ENCODE measurements at places on chromosomes 4 and X. TPM values are rescaled to one million over a fixed set of nuclear protein-coding genes. Genes with fewer than 3 reads are reported as not detected.

GRCh38 chr4:53861856-53862610 lies 202.4 kb downstream of the CHIC2 start:
- no peak for DNase-seq

DNA sequence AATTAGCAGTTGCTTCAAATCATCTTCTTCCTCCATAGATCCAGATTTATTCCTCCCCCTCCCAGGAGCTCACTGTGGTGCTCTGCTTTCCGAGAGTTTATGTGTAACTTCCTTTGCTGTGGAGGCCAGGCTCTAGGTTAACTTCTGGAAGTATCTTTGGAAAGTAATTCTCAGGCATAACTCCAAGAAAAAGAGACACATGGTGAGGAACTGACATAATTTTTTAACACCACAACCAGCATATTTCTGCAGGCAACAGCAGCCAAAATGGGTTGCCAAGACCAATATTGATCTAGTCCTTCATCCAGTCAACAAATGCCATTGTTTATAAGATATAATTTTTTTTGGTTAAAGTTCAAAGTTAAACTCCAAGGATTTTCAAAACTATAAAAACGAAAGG lies 114.5 kb upstream of the RBPJ start:
- DNase-seq, result no peak

POU3F4 gene
- total RNA-seq, result not detected

- no peak for DNase-seq
Observed at GRCh38 chr4:31362756-31363155, 642.6 kb downstream of the PCDH7 start.

- no peak for DNase-seq
Observed at GRCh38 chr4:101299899-101300540, 47.3 kb downstream of the PPP3CA start.

GRCh38 chrX:23764188-23764984 lies 18.6 kb upstream of the SAT1 start:
- no peak for DNase-seq

DNA sequence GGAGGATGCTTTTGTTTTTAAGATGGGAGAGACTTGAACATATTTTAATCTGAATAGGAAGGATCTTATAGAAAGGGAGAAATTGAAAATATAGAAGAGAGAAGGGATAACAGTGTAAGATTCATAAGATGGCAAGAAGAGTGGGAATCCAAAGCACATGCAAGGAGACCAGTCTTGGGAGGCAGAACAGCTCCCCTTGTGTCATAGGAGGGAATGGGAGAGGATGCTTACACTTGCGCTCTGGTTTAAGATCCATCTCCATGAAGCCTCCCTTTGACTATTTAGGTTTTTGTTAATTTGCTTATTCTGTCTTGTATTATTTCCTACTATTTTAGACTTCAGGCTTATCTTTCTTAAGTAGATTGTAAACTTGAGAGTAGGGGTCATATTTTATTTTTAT lies 42.7 kb downstream of the KIF4A start:
- DNase-seq, result no peak

FRAS1 gene
- total RNA-seq, result not detected

RASL11B gene
- total RNA-seq, result 2.2 TPM

- no peak for DNase-seq
Observed at GRCh38 chr4:110106931-110107296, 91.5 kb downstream of the ELOVL6 start.

DNA sequence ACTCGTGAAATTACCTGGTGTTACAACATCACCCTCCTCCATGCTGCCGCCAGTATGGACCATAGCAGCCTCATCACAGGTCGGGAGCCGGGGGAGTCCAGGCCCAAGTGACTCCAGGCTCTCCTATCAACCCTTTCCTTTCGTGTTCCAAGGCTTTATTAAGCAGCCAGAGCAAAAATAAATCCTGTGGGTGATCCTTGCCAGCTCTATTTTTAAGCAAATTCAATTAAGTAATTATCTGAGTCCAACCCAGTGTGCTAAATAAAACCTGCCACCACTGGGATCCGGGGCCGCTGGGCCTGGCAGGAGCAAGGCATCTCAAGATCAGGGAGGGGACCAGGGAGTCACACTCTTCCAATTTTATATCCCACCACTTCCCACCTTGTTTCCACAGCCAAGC lies 80.7 kb upstream of the PRPS1 start:
- DNase-seq, result no peak

DNA sequence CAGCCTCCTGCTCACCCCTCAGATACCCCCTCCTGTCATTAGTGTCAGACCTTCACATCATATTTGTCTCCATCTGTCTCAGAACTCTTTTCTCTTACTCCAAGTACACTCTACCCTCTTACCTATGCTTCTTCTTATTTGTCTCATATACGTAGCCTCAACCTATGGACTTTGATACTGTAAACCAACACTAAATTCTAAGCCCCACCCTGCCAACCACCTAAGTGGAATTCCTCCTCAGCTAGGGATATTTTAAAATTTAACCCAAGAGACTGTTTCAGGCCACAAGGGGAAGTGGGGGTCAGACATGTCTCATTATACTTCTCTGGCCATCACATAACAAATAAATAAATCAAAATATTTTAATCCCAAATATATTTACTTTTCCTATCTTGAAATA lies 778.1 kb upstream of the GRID2 start:
- no peak for DNase-seq

GYG2 gene
- not detected for total RNA-seq

FHDC1 gene
- 0.05 TPM for total RNA-seq

HTT-AS gene
- not detected for total RNA-seq

GRCh38 chr4:138800421-138800820 lies 215.2 kb upstream of the NOCT start:
- DNase-seq, result no peak

- no peak for DNase-seq
Observed at GRCh38 chr4:13347517-13348125, 136.5 kb downstream of the RAB28 start.

DNA sequence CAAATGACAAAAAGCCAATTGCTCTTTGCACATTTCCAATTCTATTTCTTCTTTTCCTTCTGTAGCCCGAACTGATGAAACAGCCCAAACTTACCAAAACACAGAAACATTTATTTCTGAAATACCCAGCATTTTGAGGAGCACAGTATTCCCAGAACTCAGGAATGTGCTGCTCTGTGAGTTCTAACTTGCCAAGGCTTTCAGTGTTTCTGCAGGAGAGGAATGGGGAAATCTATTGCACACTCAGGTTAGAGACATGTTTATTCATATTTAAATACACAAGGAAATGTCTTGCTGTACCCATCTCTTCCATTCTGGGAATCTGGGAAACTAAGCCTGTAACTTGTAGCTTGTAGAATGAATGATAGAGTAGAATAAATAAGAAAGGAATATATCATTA lies 10.7 kb downstream of the TMPRSS11D start:
- DNase-seq, result no peak

- DNase-seq, result no peak
Observed at GRCh38 chr4:5568931-5569330, 139.4 kb downstream of the EVC2 start.

CBR4 gene
- total RNA-seq, result 22.8 TPM

USP27X gene
- 1.6 TPM for total RNA-seq

- DNase-seq, result peak; percentile 84
Observed at GRCh38 chr4:145098675-145099037, 545 bp downstream of the ABCE1 start.

DNA sequence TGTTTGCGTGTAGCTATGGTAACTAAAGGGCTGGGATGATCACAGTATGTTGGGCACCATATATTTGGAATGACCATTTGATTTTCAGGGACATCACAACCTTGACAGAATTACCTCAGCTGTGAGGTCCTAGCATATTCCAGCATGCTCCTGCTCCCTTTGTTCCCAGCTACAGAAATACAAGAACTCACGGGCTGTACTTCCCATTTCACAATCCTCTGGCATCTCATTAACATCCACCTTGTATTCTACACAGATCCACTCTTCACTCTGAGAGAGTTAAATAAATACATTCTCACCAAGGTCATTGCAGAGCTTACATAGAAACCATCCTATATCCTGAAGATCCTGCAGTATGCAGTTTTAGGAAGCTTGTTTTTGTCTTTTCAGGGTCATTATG lies 169.7 kb downstream of the FRMPD4 start:
- no peak for DNase-seq

GRCh38 chrX:427812-428725 lies 41.4 kb upstream of the PPP2R3B start:
- peak; percentile 62 for DNase-seq

ART3 gene
- not detected for total RNA-seq

GRCh38 chr4:20287246-20287645 lies 35.5 kb downstream of the SLIT2 start:
- no peak for DNase-seq

DNA sequence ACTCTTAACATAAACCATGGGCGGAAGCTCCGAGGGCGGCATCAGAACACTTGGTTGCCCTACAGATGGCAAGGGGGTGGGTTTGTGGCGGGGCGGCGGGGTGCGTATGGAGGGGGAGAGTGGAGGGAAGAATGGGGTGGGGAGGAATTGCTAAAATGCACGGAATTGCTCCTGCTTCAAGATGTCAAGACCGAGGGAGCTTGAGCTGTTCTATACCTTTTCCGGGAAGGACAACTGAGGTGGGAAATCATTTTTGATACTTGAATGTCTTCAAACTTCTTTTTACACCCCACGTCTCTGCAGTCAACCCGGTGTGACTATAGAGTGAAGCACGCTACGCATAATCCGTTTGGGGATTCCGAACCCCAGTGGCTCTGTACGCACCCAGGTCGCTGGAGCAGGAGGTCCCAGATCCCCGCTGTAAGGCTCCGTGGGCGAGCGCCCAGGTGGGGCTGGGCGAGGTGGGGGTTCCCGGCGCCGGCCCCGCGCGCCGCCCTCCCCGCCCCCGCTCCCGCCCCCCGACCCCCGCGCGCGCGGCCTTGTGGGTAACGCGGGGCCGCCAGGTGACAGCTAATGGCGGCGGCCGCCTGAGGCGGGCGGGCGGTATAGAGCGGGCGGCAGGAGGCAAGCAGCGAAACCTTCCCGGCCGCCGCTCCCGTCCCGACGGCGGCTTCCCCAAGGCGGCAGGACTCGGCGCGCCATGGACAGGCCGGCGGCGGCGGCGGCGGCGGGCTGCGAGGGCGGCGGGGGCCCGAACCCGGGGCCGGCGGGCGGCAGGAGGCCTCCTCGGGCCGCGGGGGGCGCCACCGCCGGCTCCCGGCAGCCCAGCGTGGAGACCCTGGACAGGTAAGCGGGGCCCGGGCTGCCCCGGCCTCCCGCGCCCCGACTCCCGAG lies at the start of gene MTMR1:
Gene MTMR1 (plus strand): TSS at position 566 of the 894 bp plus-strand sequence. CDS start 135 bp downstream, at position 701.
- peak; percentile 82 for DNase-seq

CT45A1 gene
- total RNA-seq, result not detected

NAA11 gene
- not detected for total RNA-seq

DNA sequence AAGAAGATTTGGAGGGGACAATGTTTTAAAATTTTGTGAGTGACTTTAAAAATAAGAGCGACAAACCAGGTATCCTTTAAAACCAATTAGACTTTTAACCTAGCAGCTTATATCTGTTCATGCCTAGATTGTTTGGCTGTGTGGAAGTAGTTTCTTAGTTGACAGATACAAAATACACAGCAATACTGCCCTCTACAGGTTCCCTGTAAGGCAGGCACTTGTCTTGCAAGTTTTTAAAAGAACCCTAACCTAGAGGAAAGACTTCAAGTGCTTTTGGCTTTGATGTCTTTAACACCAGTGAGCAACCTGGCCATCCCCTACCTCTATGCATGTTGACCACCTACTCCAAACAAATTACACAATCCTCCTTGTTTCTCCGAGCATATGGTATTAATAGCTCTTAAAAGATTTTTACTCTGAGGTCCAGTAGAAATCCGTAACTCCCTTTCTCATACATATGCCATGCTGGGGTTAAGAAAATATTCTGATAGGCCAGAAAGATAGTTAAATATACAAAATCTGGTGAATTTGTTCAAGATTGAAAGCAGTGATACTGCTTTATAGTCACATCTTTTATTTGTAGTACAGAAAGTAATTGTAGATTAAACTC lies 273.0 kb downstream of the ARHGAP24 start:
- DNase-seq, result peak; percentile 61

GRCh38 chr4:184318852-184319251 lies 101.2 kb upstream of the ENPP6 start:
- peak; percentile 56 for DNase-seq

STATH gene
- not detected for total RNA-seq

- DNase-seq, result no peak
Observed at GRCh38 chr4:83358410-83358809, 23.8 kb upstream of the HPSE start.

- DNase-seq, result no peak
Observed at GRCh38 chr4:46979283-46979682, 14.1 kb downstream of the GABRA4 start.

TMPRSS11A gene
- total RNA-seq, result not detected

- peak; percentile 87 for DNase-seq
Observed at GRCh38 chr4:80202741-80203553, 5.6 kb downstream of the PRDM8 start.

AFP gene
- not detected for total RNA-seq

LDB2 gene
- not detected for total RNA-seq

GRCh38 chrX:1493412-1493811 lies 40.7 kb upstream of the ASMTL start:
- no peak for DNase-seq

PNMA6F gene
- total RNA-seq, result not detected

GRCh38 chr4:10171055-10171454 lies 54.5 kb upstream of the WDR1 start:
- DNase-seq, result no peak

GAK gene
- 147 TPM for total RNA-seq

GRCh38 chr4:13968723-13969122 lies 341.2 kb upstream of the BOD1L1 start:
- DNase-seq, result no peak

TRPC5OS gene
- total RNA-seq, result not detected

GRCh38 chr4:176611951-176612350 lies 180.8 kb downstream of the VEGFC start:
- DNase-seq, result no peak

GRCh38 chrX:36963069-36963808 lies 44.9 kb upstream of the FAM47C start:
- no peak for DNase-seq

- DNase-seq, result no peak
Observed at GRCh38 chr4:159204566-159204965, 101.7 kb downstream of the RAPGEF2 start.

DNA sequence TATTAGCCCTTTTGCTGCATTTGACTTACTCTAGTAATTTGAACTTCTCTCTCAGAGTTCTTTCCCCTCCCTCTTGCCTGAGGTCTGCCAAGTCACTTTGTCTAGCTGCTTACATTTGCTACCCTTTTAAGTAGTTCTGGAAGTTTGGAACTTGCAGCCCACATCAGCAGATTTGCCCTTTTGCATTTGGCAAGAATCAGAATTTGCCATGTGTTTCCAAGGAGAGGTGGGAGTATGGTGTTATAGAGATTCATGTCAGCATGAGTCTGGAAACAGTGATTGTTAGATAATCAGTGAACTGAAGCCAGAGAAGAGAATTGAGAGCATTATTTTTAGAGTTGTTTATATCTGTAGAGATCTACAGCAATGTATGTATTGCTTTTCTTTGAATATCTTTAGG lies 52.1 kb downstream of the KLHL34 start:
- no peak for DNase-seq

Measured in activated CD4-positive, alpha-beta T cell treated with anti-CD3 and anti-CD28 coated beads, Interleukin-2, amount 10 ng/mL, durations not matched to agents 24 days and 14 days (primary cell).